ENCODE measurements at places on chromosomes 7 and 10.

DNA sequence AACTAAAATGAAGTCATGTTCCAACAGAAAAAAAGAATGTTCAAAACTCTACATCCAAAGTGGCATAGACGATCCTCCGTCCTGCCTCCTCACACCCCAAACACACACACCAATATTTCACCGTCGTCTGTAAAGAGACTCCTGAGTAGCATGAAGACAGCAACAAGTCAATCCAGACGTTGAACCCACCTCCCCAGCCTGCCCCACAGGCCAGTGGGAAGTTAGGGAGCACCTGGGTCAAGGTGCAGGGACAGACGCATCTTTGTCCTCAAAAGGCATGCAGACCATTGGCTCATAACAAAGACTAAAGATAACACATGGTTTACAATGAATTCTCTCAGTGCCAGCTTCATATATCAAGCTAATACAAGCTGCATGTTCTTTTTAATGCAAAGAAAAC lies 396.5 kb downstream of the TCERG1L start:
- DNase-seq, result no peak

DNA sequence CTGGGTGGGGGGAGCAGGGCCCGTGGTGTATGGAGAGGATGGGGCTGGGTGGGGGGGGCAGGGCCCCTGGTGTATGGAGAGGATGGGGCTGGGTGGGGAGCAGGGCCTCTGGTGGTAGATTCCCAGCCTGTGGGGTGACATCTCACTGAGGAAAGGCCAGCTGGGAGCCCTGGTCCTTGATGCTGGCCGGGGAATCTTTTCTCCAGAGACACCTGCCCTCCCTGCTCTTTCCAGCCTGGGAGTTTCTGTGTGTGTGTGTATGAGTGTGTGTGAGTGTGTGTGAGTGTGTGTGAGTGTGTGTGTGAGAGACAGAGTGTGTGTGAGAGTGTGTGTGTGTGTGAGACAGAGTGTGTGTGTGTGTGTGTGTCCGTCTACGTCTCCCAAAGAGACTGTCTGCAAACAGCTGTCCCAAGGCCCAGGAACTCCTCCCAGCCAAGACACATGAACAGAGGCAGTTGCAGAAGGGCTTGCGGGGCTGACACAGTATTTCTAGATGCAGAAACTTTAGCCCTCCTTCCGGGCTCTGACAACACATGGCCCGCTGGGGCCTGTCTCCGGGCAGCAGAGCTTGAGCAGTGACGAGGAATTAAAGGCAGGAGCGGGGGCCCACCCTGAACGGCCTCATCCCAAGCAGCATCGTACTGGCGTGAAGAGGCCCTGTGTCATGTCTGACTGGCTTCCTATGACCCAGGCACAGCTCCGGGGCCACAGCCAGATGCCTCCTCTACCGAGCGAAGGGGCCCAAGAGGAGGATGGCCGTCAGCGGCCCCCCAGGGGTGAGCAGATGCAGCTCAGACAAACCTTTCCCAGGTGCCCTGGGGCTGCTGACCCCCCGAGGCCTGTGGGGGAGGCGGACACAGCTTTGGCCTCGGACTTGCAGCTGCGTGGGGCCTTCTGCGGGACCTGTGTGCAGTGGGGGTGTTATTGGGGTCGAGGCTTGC lies 24.3 kb downstream of the FAM20C start:
- peak; percentile 47 for DNase-seq

- DNase-seq, result no peak
Observed at GRCh38 chr7:120337308-120337907, 64.4 kb downstream of the KCND2 start.

GRCh38 chr10:49634069-49634660 lies 20.3 kb downstream of the CHAT start:
- DNase-seq, result no peak

DNA sequence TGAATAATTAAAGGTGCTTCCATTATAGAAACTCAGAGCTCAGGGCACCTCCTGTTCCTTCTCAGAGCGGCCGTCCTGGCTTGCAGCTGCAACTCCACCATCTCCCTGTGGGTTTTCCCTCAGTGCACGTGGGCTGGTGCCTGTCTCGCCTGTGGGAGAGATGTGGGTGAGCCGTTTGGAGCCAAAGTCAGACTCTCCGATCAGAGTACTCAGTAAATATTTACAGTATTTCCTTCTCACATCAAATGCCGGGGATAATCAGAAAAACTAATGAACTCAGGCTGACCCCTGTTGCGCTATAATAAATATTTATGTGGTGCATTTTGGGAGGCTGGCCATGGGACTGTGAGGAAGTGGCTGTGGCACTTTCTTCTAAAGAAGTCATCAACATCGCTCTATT lies 155.8 kb upstream of the HABP2 start:
- no peak for DNase-seq

GRCh38 chr7:15199482-15199881 lies 296.9 kb upstream of the DGKB start:
- DNase-seq, result no peak

Data from large intestine (tissue), 12 donors.